ENCODE measurements at places on chromosomes 6 and 20. TPM values are rescaled to one million over a fixed set of nuclear protein-coding genes. Genes with fewer than 3 reads are reported as not detected.

The SEMG1 gene
- total RNA-seq: not detected

The BNIP5 gene
- not detected for total RNA-seq

The GRM1 gene
- total RNA-seq: not detected

The DEFB132 gene
- total RNA-seq: not detected

The CST1 gene
- not detected for total RNA-seq

The GNMT gene
- total RNA-seq: 2.0 TPM

The SMPDL3A gene
- total RNA-seq: 3.9 TPM

The C6orf58 gene
- not detected for total RNA-seq

The GNAS-AS1 gene
- total RNA-seq: 0.60 TPM

The HFE gene
- total RNA-seq: 1.8 TPM

The PGC gene
- not detected for total RNA-seq

The ANKRD66 gene
- total RNA-seq: not detected

The AIF1 gene
- 47.0 TPM for total RNA-seq

The DEFB124 gene
- not detected for total RNA-seq

The TNXB gene
- total RNA-seq: 13.5 TPM

The TXLNB gene
- 0.24 TPM for total RNA-seq

The RAB44 gene
- 0.70 TPM for total RNA-seq

The POM121L2 gene
- not detected for total RNA-seq

The ANKEF1 gene
- total RNA-seq: 1.9 TPM

All from natural killer cell (primary cell).